COR-L47 (cell line): ENCODE measurements at places on chromosomes 16 and 17.

GRCh38 chr17:75183999-75184884, 1.5 kb upstream of the SUMO2 start:
- no peak for DNase-seq

DNA sequence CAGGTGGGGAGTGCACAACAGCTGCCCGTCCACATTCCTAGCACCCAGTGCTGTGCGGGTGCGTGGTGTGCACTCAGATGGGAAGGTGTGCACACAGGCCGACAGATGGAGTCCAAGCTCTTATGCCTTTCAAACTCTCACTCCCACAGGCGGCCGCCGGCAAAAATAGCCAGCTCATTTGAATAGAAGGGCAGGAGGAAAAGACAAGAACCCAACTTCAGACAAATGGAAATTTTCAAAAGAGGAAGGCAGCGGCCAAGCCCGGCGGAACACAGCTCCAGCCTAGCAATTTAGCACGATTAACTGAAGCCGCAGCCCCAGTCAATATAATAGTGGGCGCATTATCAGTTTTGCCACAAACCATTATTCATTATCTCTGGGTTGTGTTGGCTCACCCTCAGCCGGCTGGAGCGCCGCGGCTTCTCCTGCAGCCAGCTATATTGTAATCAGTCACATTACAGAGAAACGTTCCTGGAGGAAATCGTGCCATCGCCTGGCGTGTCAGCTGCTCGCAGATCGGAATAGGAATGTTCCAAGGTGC, 103.9 kb upstream of the SEC14L1 start:
- no peak for DNase-seq

DNA sequence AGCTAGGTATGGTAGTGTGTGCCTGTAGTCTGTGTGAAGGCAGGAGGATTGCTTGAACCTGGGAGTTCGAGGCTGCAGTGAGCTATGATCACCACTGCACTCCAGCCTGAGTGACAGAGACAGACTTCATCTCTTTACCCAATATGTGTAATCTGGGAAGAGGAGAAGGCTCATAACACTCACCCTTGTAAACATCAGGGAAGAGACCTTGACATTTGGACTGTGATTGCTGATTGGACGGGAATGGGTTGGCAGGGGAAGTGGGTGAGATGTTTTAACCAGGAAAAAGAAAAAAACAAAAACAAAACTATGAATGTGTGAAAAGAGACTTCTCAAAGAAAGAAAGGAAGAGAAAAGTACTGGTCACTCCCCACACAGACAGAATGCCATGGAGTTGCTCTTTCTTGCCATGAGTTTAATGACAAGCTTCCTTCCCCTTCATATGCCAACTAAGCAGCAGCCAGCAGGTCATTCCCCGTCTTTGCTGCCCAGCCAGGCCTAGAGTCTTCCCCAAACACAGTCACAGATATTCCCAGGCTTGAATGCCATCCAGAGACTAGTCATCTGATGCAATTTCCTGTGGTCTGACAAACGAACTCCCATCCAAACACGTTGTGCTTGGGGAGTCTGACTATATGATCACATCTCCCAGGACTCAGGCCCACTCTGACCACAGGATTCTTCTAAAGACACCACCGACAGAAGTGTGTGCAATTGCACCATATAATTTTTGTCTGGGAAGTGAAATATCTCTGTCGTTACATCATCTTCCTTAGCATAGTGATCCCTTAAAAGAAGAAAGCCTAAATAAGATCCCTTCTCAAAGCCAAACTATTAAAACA, 3.6 kb upstream of the XAF1 start:
- no peak for DNase-seq

DNA sequence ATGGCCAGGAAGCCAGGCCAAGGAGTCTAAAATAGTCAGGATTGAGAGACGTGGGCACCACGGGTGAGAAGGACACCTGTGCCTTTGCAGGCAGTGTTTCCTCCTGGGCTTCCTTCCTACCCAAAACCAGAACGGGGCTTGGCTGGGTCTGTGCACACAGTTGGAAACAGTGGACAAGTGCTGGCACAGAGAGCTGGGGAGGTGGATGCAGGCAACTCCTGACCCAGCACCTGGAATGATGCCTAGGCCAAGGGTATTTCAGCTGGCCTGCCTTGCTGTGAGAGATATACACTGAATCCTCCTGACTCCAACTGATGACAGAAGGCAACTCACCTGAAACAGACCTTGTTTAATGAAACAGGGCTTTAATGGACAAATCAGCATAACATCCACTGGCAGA, 186.2 kb downstream of the SLC39A11 start:
- DNase-seq = no peak

DNA sequence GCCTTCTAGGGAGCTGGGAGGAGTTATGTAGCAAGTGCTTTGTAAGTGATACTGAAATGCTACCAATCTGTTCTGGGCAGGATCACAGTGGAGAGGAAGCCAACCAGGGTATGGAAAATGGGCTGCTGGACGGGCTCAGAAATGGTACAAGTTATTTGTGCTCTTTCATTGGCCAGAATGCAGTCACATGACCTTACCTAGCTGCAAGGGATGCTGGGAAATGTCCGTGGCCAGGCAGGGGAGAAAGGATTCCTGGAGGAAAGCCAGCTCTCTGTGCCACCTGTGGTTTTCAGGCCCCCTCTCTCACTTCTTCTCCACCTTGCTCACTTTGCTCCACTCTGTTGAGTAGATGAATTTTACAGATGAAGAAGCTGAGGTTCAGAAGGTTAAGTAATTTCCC, 4.8 kb downstream of the EEF2K start:
- DNase-seq = no peak

DNA sequence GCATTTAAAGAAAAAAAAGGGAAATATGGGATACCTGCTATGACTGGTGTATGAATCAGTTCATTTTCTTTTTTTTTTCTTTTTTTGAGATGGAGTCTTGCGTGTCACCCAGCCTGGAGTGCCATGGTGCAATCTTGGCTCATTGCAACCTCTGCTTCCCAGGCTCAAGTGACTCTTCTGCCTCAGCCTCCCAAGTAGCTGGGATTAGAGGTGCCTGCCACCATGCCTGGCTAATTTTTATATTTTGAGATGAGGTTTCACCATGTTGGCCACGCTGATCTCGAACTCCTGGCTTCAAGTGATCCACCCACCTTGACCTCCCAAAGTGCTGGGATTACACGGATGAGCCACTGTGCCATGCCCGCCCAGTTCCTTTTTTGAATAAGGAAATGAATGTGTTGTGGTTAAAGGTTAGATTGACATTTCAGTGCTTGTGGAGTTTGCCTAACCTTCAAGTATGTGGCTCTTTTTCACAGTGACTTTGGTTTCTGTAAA, 7.7 kb downstream of the HAPSTR1 start:
- DNase-seq = no peak

DNA sequence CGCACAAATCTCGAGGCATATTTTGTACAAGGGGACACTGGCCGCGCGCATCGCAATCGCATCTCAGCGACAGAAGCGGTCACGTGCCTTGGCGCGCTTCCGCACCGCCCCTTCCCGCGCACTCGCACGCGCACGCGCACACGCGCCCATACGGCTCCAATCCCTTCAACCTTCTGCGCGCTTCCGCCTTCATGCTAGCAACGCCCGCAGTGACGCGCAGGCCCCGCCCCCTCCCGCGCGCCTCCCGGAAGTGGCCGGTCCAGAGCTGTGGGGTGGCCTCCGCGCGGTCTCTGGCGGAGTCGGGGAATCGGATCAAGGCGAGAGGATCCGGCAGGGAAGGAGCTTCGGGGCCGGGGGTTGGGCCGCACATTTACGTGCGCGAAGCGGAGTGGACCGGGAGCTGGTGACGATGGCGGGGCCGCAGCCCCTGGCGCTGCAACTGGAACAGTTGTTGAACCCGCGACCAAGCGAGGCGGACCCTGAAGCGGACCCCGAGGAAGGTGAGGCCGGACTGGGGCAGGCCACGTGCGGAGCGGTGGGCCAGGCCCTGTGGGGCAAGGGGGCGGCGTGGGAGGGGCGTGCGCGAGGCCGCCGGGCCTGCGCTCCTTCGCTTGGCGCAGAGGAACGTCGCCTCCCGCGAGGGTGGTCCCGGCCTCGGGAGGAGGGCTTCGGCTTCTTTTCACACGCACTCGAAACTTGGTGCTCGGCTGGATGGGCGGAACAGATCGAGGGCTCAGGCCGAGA, at the start of gene AATF:
Gene AATF (plus strand): TSS at position 238 of the 744 bp plus-strand sequence. CDS start 172 bp downstream, at position 410.
- DNase-seq = peak; percentile 97

DNA sequence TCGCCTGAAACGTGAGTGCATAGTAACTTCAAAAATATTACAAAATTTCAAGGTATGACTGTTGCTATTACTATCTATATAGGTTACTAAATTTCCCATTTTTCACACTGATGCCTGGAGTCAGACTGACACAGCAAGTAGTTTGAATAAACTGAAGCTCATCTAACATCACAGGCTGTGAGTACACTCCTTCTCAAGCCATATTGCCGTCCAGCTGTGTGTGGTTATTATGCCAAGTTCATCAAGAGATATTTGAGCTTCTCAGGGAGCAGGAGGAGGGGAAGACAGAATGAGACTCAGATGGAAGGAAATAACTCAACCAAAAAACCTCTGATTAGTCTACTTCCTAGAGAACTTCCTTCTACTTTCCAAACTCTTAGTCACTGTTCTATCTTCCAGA, 473.9 kb downstream of the TOX3 start:
- no peak for DNase-seq

GRCh38 chr16:87791295-87792204, 25.8 kb upstream of the KLHDC4 start:
- DNase-seq = no peak

DNA sequence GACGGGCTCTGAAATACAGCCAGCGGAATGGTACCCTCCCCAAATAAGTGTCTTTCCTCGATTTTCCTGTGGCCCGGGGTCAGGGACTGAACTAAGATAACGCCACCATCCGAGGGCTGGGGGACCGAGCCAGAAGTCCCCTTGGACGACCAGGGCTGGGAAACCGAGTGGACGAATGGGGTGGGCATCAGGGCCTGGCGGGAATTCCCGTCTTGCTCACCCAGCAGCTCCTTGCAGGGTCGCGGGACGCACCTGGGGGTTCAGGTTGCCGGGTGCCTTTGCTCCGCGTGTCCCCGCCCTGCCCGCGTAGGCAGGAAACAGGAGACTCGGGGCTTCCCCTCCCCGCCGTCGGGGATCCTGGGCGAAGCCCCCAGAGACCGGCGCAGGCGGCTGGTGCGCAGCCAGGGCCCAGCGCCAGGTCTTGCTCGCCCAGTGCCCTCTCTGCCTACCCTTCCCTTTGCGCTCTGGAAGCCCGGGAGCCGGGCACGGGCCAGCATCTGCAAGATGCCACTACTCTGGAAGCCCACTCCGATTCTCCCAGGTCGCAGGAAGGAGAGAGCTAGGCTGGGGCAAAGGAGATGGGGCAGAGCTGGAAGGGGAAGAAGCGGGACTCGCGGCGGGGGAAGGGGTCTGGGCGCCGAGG, 665 bp upstream of the GRIN2C start:
- DNase-seq = no peak

DNA sequence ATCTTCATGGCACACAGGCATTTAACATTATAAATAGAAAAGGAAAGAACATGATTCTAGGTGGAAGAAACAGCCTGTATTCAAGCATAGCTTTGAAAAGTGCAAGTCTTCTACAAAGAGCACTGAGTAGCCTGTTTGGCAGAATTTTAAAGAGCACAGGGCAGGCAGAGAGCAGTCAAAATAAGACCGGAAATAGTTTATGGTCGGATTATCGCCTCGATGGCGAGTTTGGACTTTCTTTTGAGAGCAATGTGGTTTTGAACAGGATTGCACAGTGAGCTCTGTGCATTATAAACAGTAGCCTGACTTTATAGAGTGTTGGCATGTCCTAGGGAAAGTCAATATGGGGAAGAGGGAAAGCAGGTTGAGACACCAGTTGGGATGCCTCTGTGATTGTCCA, 6.2 kb upstream of the TMEM100 start:
- no peak for DNase-seq

DNA sequence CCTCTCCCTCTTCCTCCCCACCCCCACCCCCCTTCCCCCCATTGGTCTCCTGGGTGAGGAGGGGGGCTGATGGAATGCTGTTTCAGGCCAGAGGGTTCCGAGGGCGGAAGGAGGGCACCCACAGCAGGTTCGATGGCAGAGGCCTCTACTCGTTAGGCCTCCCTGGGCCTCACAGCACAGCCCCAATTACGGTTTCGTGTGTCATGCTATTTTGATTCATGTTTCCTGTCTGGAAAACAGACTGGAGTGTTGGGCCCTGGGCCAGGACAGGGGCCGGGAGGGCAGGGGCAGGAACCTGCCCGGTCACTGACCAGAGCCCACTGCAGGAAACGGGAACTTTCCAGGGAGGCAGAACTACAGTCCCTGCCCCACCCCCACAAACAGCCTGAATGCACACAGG, 138.2 kb downstream of the C16orf95 start:
- DNase-seq = no peak

GRCh38 chr16:65689726-65690125, 567.9 kb upstream of the CDH11 start:
- no peak for DNase-seq

DNA sequence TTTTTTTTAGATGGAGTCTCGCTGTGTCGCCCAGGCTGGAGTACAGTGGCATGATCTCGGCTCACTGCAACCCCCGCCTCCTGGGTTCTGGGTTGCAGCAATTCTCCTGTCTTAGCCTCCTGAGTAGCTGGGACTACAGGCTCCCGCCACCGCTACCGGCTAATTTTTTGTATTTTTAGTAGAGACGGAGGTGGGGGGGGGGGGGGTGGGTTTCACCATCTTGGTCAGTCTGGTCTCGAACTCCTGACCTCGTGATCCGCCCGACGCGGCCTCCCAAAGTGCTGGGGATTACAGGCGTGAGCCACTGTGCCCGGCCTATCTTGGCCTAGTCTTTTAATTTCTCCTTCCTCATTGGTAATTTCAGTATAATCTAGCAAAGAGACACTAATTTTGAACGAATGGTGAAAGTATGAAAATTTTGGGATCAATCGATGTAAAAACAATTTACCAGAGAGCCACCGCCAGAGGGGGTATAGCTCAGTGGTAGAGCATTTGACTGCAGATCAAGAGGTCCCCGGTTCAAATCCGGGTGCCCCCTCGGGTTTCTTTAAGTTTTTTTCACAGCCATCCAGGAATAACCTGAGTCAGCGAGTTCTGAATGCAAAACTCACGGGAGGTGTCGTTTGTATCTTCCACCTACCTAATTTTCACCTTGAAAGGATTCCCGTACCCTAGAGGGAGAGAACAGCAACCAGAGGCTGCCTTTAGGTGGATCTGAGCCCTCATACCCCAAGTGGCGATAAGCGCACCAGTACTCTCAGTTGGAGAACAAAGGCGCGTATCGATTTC, 2.5 kb upstream of the LASP1 start:
- no peak for DNase-seq

- no peak for DNase-seq
These were observed 20.7 kb downstream of the TOM1L2 start for GRCh38 chr17:17951524-17951923.

DNA sequence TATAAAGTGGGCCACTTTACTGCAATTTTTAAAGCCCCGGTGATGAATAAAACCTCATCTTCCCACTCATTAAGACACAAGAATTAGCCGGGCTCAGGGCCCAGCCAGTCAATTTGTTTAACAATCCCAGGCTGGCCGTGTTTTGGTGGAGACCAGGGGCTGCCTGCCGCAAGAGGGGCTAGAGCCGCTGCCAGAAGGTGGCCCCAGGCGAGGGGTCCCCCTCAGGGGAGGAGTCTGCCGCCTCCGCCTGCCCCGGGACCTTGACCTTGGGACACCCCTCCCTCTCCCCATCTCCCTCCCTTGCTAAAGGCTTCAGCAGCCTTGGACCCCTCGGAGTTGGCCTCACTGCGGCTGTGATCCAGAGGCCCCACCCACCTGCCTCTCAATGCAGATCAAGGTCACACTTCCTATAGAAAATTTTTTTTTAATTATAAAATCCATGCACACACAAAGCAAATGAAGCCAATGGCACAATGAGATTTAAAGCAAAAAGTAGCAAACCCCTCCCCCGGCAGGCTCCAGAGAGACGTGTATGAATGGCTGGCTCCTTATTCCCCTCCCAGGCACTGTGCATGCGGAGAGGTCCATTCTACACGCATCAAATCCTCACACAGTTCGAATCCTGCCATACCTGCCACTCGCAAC, 23.0 kb upstream of the SLC38A10 start:
- no peak for DNase-seq
